ENCODE measurements at places on chromosomes 3 and 15.
A peak's percentile ranks its signal among the peaks of the same experiment; 100 is the strongest.

DNA sequence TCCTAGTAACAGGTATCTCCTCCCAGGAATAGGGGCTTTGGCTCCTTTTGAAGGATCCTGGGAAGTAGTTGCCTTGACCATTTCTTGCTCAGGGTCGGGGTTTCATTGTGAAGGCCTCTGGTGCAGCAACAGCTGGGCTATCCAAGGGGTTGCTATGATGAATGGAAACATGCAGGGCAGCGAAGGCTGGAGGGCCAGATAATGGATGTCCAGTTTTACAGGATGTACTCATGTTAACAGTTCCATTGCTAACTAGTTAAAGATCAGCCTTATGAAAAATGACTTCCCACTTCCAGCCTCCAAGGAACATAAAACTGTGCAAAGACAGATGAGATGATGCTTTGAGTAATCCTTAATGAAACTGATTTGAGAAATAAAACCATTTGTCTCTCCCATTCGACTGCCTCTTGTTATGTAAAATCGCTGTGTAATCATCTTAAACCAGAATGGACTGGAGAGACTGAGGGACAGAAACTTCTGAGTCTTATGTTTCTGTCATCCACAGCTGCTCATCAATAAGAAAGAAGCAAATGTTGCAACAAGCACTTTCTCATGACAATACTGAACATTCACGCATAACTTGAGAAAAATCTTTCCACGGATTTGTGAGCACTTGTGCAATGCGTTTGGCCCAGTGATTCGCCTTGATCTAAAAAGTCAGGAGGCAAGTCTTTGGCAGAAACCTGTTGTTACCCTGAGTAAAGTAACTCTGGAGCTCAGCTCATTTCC is 473.5 kb upstream of the RGMA start:
- DNase-seq = no peak

GRCh38 chr15:49306551-49306950 is 116.5 kb upstream of the FGF7 start:
- DNase-seq = no peak

- DNase-seq = peak; percentile 79
Measured at GRCh38 chr3:15427182-15427880, at the start of the genes EAF1 and METTL6. Gene EAF1 (plus strand): TSS chr3:15427598. CDS start chr3:15427780, 182 bp downstream. Gene METTL6 (minus strand): TSS chr3:15427544. CDS start chr3:15426511, 1,033 bp downstream.

DNA sequence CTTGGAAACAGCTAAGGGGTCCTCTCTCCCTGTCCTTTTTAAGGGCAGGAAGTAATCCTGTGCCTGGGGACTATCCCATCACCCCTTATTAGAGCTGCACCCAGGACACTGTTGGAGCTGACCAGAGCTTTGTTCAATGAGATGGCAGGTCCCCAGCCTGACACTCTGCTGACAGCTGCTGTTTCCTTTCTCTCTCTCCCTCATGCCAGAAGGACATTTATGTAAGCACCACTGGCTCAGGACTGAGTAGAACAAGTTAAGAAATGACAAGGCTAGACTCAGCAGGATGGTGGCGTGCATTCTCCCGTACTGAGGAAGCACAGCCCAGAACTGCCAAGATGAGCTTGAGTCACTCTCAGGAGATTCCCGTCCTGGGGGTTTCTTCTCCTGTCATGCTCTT is 17.3 kb downstream of the GJD2 start:
- no peak for DNase-seq

GRCh38 chr15:43169888-43170287 is 15.3 kb upstream of the CCNDBP1 start:
- DNase-seq = no peak

Data from activated T-cell treated with anti-CD3 and anti-CD28 coated beads, Interleukin-2, amount 50 U/mL, for 4 hours (primary cell).